ENCODE measurements at places on chromosomes 1 and 21.

DNA sequence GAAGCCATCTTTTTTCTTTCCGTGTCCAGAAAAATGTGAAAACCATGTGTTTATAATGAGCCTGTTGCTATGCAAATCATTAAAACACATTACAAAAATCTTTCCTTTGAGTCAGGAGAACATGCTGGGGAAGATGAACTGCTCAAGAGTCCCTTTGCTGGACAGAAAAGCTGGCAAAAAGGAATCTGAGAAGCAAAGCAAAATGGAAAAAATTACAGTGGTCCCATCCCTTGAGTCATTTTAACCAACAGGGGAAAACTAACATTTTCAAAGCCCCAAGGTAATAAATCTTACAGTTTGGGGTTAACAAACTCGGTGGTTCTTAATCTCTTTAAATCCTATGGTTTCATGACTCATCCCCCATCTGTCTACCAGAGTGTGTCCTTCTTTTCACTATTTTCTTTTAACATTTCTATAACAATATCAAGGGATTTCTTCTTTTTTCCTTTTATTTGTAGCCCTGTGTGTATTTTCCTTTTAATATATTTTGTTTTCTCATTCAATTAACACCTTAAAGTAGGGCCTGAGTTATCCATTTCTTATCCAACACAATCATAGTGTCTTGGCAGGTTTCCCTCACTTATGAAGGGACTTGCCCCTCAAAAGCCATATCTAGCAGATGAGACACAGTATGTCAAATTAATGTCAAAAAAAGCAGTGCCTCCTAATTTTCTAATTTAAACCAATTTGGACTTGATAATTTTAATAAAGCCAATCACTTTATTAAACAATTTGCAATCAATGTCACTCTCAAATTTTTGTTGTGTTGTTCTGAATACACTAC is 105.4 kb downstream of the PTPN14 start:
- DNase-seq = no peak

- DNase-seq = no peak
These were observed 24.0 kb upstream of the TDRD10 start for GRCh38 chr1:154478013-154478412.

- DNase-seq = no peak
These were observed 1284.9 kb upstream of the NCAM2 start for GRCh38 chr21:19713313-19713712.

- no peak for DNase-seq
These were observed 60.1 kb downstream of the COL18A1 start for GRCh38 chr21:45465105-45465504.

GRCh38 chr1:156804572-156805243 is 11.9 kb downstream of the SH2D2A start:
- peak; percentile 11 for DNase-seq

Data from AML-193 (cell line).